ENCODE measurements at places on chromosomes 3 and 15.

DNA sequence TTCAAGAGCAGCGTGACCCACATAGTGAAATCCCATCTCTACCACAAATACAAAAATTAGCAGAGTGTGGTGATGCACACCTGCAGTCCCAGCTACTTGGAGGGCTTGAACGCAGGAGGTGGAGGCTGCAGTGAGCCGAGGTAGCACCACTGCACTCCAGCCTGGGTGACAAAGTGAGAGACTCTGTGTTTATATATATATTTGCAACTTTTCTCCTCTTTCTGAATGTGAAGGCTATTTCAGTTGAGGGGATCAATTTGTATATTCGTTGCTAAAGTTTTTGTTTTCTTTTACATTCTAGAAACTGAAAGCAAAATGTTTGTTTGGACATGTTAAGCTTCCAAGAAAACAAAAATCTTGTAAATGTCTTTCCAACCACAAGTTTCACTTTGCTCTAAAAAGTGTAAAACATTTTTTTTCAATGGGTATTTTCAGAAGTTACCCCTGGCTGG is 29.8 kb upstream of the FAM98B start:
- no peak for DNase-seq

DNA sequence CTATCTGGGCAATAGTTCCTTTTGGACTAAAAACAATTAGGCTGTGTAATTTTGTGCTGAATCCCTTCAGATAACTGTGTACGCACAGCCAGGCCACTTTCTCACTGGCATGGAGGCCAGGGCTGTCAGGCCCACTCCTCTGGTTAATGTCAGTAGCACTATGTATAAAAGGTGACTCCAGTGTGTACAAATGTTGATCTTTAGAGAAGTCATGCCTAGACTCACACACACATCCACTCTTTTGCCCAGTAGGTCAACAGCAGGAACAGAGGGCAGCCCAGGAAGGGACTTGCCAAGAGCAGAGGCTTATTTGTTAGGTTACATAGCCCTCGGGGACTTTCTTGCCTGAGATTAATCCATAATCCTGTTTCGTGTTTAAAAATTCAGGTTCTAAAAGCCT is 416.6 kb upstream of the WNT5A start:
- no peak for DNase-seq

DNA sequence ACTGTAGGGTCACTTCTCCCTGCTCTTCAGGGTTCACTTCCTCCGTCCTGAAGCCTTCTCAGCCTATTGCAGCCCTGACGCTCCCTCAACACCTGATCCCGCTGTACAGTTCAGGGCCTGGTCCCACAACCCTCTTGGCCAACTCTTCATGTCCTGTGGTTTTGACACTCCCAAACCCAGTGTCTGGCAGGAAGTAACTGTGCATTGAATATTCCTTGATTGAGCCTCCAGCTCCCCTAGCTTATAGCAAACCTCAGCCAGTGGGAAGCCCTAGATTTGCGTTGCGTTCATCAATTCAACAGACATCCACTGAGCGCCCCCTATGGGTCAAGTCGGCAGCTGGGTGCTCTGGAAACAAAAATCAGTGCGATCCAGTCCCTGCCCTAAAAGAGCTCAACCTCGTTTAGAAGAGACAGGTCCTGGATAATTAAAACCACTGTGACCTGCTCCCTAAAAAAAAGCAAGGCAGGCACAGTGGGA is 13.5 kb downstream of the UBAP1L start:
- peak; percentile 53 for DNase-seq

DNA sequence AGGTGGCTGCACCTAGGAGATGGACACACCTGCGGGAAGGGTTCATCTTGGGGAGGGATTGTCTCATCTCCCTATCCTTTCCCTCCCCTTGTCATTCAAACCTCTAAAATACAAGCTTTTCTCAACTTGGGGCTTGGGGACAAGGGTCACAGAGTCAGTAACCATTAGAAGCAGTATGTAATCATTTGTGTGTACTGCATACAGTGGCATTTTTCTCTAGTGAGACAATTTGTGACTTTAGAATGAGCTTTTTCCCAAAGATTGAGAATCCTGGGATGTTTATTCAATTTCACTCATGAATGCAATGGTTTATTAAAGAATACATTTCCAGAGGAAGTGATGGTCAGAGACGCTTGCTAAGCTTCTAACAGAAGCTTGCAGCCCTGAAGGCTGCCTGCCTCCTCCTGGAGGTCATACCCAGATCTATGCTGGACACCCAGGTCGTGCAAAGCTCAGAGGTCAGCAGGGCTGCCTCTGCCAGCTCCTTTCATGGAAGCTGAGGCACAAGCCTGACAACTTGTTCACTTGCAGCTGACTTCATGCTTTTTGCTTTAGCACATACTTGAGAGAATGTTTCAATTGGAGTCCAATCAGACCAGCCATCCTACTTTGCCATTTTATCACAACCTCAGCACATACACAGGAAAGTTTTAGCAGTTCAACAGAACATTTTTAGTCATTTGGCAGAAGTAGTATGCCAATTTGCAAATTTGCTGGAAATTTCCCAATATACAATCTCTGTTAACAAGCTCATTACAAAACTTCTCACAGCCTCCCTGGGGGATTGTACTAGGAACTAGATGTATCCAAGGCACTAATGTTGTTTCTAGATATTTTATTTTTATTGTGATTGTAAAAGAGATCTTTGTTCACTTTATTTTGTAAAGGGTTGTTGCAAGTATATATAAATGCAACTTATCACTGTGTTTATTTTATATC is 25.6 kb upstream of the ALDH1L1 start:
- DNase-seq = no peak

- no peak for DNase-seq
Measured at GRCh38 chr3:192887047-192887446, 30.6 kb downstream of the MB21D2 start.

- no peak for DNase-seq
Measured at GRCh38 chr3:31614162-31614921, 81.6 kb downstream of the STT3B start.

GRCh38 chr3:134677987-134678308 is 27.1 kb upstream of the KY start:
- DNase-seq = no peak

DNA sequence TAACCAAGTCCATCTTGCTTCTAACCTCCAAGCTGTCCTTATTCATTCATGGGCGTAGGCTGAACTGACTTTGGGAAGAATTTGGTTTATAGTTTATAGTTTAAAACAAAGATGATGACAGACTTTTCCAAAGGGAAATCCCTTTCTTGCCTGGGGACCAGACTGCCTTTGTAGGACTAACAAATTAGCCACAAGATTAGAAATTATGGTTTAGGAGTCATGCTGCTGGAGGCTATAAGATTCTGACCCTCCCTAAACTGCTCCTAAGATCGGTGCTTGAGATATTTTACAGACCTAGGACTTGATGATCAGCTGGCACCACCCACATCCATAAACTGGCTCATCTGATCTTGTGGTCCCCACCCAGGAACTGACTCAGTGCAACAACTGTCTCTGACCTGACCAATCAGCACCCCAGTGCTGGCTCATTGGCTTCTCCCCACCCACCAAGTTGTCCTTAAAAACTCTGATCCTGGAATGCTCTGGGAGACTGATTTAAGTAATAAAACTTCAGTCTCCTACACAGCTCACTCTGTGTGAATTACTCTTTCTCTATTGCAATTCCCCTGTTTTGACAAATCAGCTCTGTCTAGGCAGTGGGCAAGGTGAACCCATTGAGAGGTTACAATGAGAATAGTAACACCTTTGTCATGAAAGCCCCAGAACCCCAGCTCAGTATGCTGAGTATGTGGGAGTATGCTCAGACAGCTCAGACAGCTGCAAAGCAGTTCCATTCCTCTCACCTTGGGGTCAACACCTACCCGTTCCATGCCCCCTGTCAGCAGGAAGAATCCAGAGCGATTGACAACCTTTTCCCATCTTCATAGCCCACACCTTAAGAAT is 51.6 kb upstream of the C15orf39 start:
- DNase-seq = no peak

DNA sequence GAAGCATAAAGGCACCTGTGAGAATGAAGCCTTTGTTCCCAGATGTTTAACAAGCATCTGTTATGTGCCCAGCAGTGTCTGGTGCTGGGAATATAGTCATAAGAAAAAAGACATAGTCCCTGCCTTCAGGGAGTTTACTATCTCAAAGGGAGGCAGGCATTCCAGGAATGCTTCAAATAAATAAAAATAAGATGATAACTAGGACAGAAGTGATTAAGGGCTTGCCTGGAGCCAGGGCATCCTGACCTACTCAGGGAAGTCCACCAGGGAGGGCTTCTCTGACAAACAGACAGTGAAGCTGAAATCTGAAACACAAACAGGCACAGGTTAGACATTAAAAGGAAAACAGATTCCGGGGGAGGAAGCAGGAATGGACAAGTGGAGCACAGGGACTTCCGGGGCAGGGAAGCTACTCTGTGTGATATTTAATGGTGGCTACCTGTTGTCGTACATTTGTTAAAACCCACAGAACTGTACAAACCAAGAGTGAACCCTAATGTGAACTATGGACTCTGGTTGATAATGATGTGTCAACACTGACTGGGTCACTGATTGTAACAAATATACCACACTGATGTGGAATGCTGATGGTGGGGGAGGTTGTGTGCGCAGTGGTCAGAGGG is 53.3 kb downstream of the ITGB5 start:
- no peak for DNase-seq

DNA sequence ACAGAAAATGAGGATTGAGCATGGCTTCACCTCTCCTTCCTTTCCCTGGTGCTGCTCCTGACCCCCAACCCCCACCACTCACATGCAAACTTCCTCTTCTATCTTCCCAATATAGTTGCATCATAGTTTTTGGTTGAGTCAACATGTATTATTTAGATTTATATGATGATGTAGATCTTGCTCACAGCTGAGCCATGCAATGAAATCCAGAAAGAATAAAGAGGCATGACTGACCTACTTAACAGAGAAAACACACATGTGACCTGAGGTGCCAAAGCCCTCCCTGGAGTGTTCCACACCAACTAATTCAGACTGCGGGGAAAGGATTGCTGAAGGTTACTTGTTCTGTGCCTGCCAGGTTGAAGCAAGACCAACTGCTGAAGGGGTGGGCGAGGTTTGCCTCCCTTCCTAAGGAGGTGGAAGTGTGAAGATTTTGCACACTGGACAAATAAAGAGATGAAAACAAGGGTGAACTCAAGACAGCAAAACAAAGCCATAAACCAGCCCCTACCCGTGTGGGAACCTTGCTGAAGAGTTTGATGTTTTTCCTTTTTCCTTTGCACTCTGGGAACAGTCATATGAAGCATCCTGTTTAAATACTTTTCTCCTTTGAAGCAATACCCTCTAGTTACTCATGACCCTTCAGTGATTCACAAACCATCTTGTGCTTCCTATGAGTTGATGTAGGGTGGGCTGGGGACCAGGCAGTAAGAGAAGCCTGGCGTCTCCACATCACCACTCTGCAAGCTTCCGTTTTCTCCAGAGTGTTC is 155.2 kb upstream of the UBE2E1 start:
- DNase-seq = no peak

GRCh38 chr3:74542441-74542840 is 72.0 kb downstream of the CNTN3 start:
- DNase-seq = no peak

- DNase-seq = no peak
Measured at GRCh38 chr15:73786538-73786937, 33.4 kb upstream of the INSYN1 start.

DNA sequence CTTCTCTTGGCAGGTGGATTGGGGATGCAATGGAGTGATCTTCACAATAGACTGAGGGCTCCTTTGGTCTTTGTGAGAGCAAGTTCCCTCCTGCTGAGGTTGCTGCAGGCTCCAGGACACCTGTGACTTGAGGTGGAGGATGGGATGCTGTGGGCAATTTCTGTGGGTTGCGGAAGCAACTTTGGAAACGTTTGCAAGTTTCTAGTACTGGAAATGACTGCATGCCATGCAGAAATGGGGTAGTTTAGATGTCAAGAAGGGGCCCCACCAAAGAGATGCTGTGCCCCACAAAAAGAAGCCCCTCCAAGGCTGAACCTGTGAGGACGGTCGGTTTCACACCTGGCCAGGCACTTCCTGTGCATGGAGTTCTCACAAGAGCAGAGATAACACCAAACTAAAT is 80.4 kb upstream of the XCR1 start:
- no peak for DNase-seq

DNA sequence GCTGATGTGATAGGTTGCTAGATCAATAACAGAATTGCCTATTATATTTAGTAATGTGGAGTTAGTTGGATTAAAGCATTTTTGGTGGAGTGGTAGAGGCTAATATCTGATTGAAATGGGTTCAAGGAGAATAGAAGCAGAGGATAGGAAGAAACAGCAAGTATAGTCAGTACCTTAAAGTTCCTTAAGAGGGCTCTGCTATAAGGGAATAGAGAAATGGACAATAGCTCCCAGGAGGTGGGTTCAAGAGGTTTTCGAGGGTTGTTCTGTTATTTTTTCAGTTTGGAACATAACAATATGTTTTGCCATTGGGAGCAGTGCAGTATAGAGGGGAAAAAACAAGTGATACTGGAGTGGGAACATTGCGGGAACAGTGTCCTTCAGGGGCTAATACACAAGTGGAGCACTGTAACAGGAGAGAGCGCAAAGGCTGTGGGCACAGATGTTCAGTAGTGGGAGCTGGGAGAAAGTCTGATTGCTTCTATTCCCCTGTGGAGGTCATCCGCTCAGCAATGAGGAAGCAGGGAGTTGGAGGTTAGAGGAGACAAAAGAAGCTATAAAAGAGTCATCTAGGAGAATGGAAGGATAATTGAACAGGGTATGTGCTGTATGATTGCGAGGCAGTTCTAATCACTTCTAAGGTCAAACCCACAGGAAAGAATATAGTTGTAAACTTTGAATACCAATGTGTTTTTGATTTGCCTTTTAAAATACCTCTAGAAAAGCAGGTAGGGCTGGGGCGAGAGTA is 3.3 kb downstream of the MRPS11 start:
- no peak for DNase-seq

GRCh38 chr3:156802821-156803606 is 23.1 kb upstream of the LEKR1 start:
- DNase-seq = no peak

GRCh38 chr3:136305879-136306278 is 55.7 kb downstream of the PCCB start:
- no peak for DNase-seq

DNA sequence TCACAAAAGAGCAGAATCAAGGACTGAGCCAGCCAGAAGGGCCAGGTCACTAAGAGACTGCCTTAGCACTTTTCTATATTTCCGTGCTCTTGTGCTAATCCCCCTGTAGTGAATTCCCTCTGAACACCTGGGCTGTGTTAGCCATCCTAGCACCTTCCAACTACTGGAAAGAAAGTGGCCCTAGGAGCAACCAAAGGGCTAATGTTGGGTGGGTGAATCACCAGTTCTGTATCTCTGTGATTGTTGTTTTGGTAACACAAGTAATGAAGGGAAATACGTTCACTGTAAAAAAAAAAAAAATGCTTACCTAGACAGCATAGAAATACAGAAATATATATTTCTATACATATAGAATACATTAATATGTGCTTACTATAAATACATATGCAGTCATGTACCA is 43.9 kb downstream of the PXYLP1 start:
- DNase-seq = no peak

DNA sequence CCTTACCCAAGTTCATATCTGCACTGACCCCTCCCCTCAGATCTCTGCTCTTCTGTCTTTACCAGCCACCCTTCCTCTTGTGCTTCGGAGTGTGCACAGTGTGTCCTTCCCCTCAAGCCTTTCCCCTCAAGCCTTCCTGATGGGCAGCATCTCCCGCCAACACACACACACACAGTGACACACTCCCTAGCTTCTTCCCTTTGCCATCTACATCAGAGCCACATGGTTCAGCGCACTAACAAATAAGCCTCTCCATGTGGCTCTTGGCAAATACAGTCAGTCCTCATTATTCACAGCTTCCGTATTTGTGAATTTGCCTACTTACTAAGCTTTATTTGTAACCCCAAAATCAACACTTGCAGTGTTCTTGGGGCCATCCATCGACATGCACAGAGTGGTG is 37.5 kb downstream of the SH3BP5 start:
- DNase-seq = no peak

Measured in HEK293T (cell line).